ENCODE measurements at places on chromosomes 3 and 15. TPM values are rescaled to one million over a fixed set of nuclear protein-coding genes. Genes with fewer than 3 reads are reported as not detected.

MORC1 gene
- total RNA-seq, result not detected

CAMK2N2 gene
- not detected for total RNA-seq

DCLK3 gene
- total RNA-seq, result not detected

GRAMD1C gene
- total RNA-seq, result 1.1 TPM

CCR9 gene
- total RNA-seq, result not detected

IL20RB gene
- total RNA-seq, result 291 TPM

PRRT3 gene
- 0.26 TPM for total RNA-seq

TRIM71 gene
- total RNA-seq, result not detected

TMCO5A gene
- not detected for total RNA-seq

DNA sequence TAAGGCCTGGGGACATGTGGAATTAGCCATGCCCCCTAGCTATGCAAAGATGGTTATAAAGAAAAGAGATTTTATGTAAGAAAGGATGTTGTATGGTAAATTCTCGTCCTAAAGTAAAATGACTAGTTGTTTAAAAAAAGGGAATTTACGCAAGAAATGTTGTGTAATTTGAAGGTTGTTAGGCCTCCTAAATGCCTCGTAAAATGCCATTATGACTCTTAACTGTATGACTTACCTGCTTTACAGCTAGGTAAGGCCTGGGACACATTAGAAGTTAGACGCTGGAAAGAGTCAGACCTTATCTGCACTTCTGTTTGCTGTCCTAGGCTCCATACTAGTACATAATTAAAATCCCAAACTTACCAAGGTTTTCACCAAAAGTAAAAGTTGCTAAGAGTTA lies 17.5 kb upstream of the HHATL start:
- no peak for DNase-seq

GRCh38 chr3:37608061-37608702 lies 253.5 kb upstream of the CTDSPL start:
- DNase-seq, result peak; percentile 84

- no peak for DNase-seq
Measured at GRCh38 chr15:69793781-69794451, 303.8 kb downstream of the TLE3 start.

GRCh38 chr3:61956236-61956635 lies 394.9 kb downstream of the PTPRG start:
- DNase-seq, result peak; percentile 81

DNA sequence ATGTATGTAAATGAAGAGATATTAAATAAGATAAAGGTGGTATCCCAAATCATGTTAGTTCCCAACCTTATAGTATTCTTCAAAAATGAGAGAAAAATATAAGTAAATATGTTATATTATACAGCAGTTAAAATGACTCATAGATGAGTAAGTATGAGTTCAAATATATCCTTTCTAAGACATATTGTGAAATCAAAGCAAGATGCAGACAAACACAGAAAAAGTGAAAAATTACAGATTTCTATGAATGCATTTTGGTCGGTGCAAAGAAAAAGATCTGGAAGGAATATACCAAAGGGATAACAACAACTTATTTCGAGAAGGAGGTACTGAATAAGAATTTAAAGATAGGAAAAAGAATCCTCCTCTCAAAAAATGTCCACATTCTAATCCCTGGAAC lies 181.2 kb upstream of the TTC14 start:
- peak; percentile 77 for DNase-seq

- no peak for DNase-seq
Measured at GRCh38 chr3:126549861-126550487, 8.8 kb downstream of the C3orf22 start.

- no peak for DNase-seq
Measured at GRCh38 chr3:150372722-150373121, 35.4 kb upstream of the TSC22D2 start.

DNA sequence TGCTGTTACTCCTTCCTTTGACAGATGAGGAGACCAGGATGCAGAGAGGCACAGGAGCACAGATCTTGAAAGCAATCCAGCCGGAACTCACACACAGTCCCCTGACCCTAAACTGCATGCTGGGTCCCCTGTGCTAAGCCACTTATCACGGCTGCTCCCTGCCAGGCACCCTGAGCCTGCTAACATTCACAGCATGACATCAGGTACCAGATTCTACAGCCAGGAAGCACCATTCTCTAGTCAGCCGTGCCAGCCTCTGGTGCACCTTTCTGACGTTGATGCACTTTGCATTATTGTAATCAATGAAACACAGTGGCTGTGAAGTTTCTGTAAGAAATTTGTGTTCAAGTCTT lies 247.3 kb downstream of the OCA2 start:
- DNase-seq, result no peak

DNA sequence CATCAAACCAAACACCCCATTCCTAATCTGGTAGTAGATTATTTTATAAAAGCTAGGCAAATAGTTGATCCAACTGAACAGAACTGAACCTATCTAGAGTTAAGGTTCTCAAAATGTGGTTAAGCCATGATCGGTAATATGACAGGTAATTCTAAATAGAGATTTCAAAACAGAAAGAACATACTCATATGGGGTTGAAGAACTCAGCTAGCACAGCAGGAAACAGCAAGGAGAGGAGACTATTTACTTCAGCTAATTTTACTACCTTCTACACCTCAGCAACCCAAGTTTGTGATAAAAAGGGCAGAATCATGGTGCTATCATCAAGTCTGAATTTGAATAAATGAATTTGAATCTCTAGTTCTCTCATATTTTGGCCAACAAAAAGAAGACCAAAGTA lies 11.8 kb downstream of the CD47 start:
- no peak for DNase-seq

- no peak for DNase-seq
Measured at GRCh38 chr3:52256622-52257021, 11.1 kb downstream of the PPM1M start.

DNA sequence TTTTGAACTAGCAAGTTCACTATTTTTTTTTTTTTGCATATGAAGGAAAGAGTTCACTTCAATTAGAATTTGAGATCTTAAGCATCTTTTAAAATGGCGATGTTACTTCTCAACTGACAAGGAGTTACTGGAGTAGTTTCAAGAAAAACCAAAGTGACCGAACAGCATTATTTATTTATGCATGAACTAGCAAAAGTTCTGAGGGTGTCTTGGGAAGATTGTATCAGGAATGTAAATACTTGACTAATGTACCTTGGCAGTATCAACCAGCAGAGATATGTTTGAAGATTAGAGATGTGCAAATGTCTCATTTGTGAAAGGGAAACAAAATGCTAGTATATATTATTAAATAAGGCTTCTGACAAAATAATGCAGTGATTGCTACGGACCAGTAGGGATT lies 203.9 kb downstream of the KBTBD8 start:
- DNase-seq, result no peak

DNA sequence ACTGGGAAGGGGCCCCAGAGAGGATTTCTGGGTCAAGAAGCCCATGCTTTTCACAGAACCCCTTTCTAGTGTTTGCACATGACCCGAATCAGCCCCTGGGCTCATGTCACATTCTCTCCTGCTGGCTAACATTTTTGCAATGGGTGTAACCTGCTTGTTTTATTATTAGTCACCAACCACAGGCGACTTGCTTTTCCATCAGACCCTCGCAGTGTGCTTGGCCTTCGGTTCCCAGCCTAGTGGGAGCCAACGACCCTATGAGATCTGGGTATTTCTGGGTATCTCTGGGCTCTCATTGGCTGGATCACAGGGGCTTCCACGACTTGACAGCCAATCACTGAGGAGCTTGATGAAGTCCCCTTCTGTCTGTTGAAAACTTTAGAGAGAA lies 11.0 kb upstream of the FBLN2 start:
- DNase-seq, result peak; percentile 83

DNA sequence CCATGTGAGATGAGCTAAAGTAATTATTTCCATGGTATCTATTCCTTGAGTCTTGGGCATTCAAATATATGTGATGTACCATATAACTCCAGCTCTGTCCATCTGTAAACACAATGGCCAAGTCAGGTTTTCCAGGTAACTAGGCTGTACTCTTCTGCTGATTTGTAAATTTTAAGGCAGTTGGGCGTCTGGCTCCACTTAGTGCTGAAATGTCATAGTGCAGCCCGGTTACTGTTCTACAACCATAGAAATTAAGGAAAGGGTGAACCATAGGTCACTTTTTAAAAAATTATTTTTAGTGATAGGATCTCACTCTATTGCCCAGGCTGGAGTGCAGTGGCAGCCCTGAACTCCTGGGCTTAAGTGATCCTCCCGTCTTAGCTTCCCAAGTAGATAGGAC lies 44.7 kb upstream of the GOLM2 start:
- no peak for DNase-seq

DNA sequence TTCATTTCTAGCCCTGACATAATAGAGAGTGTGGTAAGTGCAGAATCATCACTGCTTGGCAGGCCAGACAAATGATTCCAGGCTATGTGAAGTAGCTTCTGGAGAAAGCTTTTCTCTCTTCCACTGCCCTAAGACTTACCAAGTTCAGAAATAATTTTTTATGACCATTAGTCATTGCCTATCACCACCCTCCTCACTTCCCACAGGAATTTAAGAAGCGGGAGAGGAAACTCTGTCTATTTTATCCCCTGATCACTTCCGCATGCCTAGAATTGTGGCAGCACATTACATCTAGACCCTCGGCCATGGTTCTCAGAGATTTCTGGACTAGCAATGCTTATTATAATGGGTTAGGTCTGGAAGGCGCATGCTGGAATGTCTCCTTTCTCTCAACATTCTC lies 397.8 kb upstream of the NR2F2 start:
- no peak for DNase-seq

DNA sequence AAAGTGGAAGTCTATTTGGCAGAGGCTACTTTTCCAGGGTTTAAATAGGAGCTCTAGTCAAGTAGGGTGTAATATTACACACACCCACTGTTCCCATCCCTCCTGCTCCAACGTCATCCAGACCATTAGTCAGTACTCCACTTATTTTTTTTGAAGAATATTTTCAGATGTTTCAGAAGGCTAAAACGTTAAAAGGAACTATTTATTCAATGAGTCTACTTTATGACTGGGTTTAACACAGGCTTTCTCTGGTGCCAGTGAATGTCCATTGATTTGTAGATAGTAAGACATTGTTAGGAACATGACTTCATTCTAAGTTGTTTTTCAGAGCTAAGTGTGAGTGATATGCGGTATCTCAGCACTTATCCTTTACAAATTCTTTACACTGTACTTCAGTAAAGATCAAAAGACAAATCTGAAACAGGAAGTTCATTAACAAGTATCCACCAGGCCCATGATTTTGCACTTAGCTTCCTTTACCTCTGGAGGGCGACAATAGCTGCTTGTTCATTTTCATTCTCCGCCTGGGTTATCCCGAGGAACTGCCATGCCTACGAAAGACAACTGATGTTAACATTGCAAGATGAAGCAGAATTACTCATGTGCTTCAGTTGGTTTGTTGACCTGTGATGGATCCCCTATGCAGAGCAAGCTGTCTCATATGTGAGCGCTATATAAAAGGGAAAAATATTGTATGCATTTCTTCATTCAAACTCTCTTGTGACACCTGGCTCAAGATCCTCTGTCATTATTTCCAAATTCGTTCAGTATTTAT lies 158.7 kb downstream of the USP13 start:
- peak; percentile 73 for DNase-seq

- DNase-seq, result peak; percentile 22
Measured at GRCh38 chr3:71713041-71713440, 12.2 kb downstream of the EIF4E3 start.

DNA sequence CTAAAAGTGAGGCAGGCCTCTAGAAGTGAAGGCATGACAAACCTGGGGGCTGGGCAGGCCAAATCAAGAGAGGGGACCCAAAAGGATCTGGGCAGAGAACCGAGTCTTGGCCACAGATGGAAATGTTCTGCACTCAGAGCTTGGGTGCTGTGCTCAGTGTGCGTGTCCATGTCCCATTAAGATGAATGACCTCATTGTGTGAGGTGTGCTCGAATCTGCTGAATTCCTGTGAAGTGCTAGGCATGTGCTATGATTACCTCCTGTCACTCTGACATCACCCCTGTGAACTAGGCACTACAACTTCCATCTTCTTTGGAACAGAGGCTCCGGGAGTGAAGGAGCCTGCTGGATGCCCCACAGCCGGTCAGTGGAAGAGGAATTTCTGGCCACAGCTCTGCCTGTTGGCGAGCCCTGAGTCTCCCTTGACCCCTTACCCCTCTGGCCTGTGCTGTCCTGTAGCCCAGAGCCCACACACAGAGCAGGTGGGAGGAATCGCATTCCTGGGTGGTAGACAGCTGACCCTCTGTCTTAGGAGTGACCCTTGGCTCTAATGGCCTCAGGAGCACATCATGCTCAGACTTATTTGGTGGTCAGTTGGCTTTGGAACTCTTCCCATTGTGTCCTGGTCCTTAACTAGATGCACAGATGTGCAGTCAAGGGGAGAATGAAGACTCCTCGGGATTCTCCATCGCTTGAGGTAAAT lies 67.6 kb upstream of the CTDSPL start:
- DNase-seq, result no peak

DNA sequence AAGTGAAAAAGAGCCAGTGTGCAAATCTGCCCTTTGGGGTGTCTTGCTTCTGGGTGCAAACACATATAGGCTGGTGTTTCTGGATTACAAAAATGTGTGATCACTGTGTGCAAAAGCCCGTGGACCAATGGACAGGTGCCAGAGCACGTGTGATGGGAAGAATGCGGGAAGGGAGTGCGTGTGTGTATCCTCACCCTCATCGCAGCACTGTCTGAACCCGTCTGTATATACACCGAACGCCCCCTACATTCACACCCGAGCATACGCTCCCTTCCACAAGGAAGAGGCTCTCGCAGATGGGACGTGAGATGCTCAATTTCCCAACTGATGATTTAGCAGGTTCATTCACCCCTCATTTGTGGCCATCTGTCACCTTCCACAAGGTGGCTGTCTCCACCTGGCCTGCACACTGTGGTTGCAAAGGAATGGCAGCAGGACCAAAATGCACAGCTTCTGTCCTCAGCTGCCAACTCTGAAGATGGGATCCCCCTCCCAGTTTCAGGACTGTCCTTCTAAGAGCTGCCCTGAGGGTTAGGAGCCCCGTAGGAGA lies 19.4 kb upstream of the SLC6A1 start:
- DNase-seq, result no peak

- DNase-seq, result no peak
Measured at GRCh38 chr3:53282581-53282980, 26.8 kb upstream of the TKT start.

- no peak for DNase-seq
Measured at GRCh38 chr3:186286114-186286513, 75.9 kb downstream of the DGKG start.

DNA sequence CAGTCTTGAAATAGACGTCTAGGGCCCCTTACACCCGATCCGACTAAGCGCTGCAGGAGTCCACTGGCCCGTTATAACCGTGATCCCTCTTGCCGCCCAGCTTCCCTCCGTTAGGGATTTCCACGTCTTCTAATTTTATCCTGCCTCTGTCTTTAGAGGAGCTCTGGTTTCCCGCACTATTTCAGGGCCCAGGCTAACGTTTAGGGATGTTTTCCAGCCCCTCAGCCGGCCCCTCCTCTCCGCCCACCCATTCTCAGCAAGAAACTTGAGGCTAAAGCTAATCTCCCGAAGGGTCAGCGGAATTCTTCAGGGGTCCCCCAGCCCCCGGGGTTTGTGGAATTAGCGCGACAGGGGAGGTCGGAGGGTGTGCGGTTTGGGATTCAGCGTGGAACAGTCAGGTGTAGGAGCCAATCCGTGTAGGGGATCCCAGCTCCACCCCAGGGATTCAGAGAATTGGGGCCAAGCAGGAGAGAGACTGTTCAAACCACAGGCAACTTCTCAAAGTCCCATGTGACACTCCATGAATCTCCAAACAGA lies 1.6 kb downstream of the PTX3 start:
- no peak for DNase-seq
